ENCODE measurements at places on chromosomes 5 and 9. TPM values are rescaled to one million over a fixed set of nuclear protein-coding genes. Genes with fewer than 3 reads are reported as not detected.
A peak's percentile ranks its signal among the peaks of the same experiment; 100 is the strongest.

- no peaks in the 10 kb centered on the region for H3K36me3 ChIP-seq
- no peak overlapping the region for H3K27ac ChIP-seq
- H3K4me1 ChIP-seq = no peaks in the 10 kb centered on the region
- peak; percentile 35 for DNase-seq
- H3K4me3 ChIP-seq = no peak overlapping the region
- H3K27me3 ChIP-seq = peaks cover 21% of the 10 kb centered on the region
Observed at GRCh38 chr9:93818827-93819472, 136.2 kb downstream of the BARX1 start.

DNA sequence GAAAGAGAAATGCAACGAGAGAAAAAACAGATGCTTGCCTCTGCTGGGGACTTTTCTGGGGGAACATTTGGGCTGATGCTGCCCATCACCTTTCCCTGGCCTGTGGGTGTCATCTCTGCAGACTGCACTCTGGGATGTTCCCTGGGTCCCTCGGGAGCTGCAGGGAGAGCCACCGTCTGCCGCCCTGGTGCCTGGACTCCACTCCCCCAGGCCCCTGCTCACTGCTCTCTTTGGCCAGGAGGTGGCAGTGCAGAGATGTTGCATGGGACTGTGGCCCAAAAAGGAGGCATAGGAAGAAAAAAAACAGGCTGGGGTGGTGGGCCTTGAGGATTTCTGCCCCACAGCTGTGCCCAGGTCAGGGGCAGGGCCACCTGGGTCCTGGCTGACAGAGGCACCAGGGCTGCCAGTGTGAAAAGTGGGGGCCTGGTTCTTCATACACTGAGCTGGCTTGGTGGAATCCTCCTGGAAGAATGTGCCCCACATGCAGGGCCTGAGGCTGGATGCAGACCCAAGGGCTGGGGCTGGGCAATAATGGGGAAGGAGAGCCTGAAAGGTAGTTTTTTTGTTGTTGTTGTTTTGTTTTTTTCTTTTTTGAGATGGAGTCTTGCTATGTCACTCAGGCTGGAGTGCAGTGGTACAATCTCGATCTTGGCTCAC, 353.6 kb downstream of the SLIT3 start:
- H3K27me3 ChIP-seq = no peaks in the 10 kb centered on the region
- H3K36me3 ChIP-seq = no peaks in the 10 kb centered on the region
- H3K27ac ChIP-seq = no peak overlapping the region
- H3K4me1 ChIP-seq = peaks cover 2% of the 10 kb centered on the region
- peak; percentile 46 for DNase-seq

- H3K4me3 ChIP-seq = peak overlapping the region; percentile 64
- H3K27me3 ChIP-seq = peaks cover 23% of the 10 kb centered on the region
- DNase-seq = peak; percentile 68
Observed at GRCh38 chr5:177403102-177403791, 2.8 kb upstream of the PFN3 start.

- H3K36me3 ChIP-seq = no peaks in the 10 kb centered on the region
- H3K27me3 ChIP-seq = no peaks in the 10 kb centered on the region
- no peak for DNase-seq
- H3K27ac ChIP-seq = no peak overlapping the region
Observed at GRCh38 chr5:166370928-166371690, 1920.3 kb upstream of the WWC1 start.

DNA sequence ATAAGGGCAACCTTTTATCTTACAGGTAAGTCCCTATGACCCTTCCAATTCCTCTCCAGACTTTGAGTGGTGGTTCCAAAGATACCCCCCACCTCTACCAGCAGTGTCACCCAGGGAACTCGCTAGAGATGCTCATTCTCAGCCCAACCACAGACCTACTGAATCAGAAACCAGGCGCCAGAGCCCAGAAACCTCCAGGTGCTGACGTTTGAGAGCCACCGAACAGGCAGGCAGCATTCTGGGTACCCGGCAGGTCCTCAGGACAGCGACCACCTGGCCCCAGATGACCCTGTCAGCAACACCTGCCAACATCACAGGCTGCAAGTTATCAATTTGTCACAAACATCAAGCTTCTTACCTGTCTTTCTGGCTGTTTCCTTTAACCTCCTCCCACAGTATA, 19.5 kb downstream of the RAPGEF1 start:
- no peaks in the 10 kb centered on the region for H3K27me3 ChIP-seq
- DNase-seq = peak; percentile 74
- peak overlapping the region; percentile 67 for H3K27ac ChIP-seq

GRCh38 chr9:121185178-121185745, 16.4 kb downstream of the RAB14 start:
- no peaks in the 10 kb centered on the region for H3K27me3 ChIP-seq
- no peak overlapping the region for H3K4me3 ChIP-seq
- H3K4me1 ChIP-seq = peaks cover 55% of the 10 kb centered on the region

GRCh38 chr5:159101685-159102084, 2.0 kb upstream of the EBF1 start:
- H3K4me1 ChIP-seq = peaks cover 33% of the 10 kb centered on the region
- no peak overlapping the region for H3K27ac ChIP-seq
- no peak for DNase-seq
- no peak overlapping the region for H3K4me3 ChIP-seq

GRCh38 chr9:133014696-133015095, 16.1 kb upstream of the GTF3C5 start:
- H3K27ac ChIP-seq = no peak overlapping the region
- DNase-seq = no peak
- H3K4me1 ChIP-seq = no peaks in the 10 kb centered on the region
- H3K4me3 ChIP-seq = no peak overlapping the region

GRCh38 chr9:118674942-118675341, 694.3 kb downstream of the BRINP1 start:
- no peaks in the 10 kb centered on the region for H3K36me3 ChIP-seq
- H3K27me3 ChIP-seq = no peaks in the 10 kb centered on the region
- H3K4me3 ChIP-seq = no peak overlapping the region
- no peaks in the 10 kb centered on the region for H3K4me1 ChIP-seq

- H3K27me3 ChIP-seq = peaks cover 56% of the 10 kb centered on the region
- H3K27ac ChIP-seq = no peak overlapping the region
- peak; percentile 53 for DNase-seq
- H3K4me3 ChIP-seq = no peak overlapping the region
- H3K36me3 ChIP-seq = no peaks in the 10 kb centered on the region
Observed at GRCh38 chr5:135977375-135977928, 22.7 kb upstream of the LECT2 start.

GRCh38 chr5:172075656-172076055, 69.2 kb upstream of the FBXW11 start:
- no peak overlapping the region for H3K4me3 ChIP-seq
- H3K27ac ChIP-seq = no peak overlapping the region
- no peaks in the 10 kb centered on the region for H3K27me3 ChIP-seq
- DNase-seq = no peak
- H3K4me1 ChIP-seq = peaks cover 38% of the 10 kb centered on the region

DNA sequence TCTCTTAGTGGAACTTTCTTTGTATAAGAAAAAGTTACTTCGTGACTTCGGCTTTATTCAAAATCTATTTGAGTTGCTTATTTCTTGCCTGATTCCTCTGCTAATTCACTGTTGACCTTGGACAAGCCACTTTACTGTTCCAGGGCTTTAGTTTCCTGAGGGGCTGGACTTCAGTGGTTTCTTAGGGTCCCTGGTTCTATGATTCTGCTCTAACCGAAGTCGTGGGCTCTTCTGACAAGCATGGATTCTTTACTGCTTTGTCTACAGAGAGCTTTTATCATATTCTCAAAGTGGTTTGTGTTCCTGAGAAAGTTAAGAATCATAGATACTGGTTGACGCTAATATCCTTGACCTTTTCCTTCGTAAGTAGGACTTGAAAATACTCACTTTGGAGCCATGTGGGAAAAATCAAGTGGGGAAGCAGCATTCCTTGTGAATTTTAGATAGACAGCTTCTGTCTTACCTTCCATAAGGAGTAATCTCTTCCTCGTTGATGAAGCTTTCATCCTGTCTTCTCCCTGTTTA, 21.1 kb downstream of the EXOSC2 start:
- DNase-seq = no peak

- H3K4me1 ChIP-seq = no peaks in the 10 kb centered on the region
- H3K36me3 ChIP-seq = no peaks in the 10 kb centered on the region
- no peaks in the 10 kb centered on the region for H3K27me3 ChIP-seq
- H3K4me3 ChIP-seq = no peak overlapping the region
- no peak overlapping the region for H3K27ac ChIP-seq
Observed at GRCh38 chr9:109600142-109600541, 102.0 kb upstream of the PTPN3 start.

- no peak for DNase-seq
- H3K36me3 ChIP-seq = no peaks in the 10 kb centered on the region
- no peak overlapping the region for H3K27ac ChIP-seq
- H3K27me3 ChIP-seq = peaks cover 67% of the 10 kb centered on the region
Observed at GRCh38 chr9:130936285-130937117, 2.5 kb downstream of the FIBCD1 start.

- peaks cover 12% of the 10 kb centered on the region for H3K27me3 ChIP-seq
- H3K4me3 ChIP-seq = no peak overlapping the region
- peaks cover 19% of the 10 kb centered on the region for H3K4me1 ChIP-seq
Observed at GRCh38 chr9:135507104-135508035, 6.9 kb downstream of the MRPS2 start.

DNA sequence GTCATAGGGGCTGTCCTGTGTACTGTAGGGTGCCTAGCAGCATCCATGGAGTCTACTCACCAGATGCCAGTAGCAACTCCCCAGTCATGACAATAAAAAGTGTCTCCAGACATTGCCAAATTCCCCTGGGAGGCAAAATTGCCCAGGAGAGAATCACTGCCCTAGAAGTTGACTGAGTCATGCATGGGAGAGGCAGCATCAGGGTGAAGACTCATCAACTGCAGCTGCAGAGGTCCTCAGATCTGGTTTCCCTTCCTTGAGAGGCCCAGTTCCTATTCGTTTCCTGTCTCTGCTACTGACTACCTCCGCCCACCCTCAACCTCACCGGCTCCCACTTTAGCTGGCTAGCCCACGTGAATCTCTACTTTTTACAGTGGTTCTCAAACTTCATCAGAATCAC, 88.6 kb upstream of the AGXT2 start:
- H3K4me3 ChIP-seq = no peak overlapping the region
- no peak for DNase-seq
- H3K27me3 ChIP-seq = peaks cover 19% of the 10 kb centered on the region
- no peak overlapping the region for H3K27ac ChIP-seq
- no peaks in the 10 kb centered on the region for H3K4me1 ChIP-seq
- no peaks in the 10 kb centered on the region for H3K36me3 ChIP-seq

The SMC2 gene
- total RNA-seq = 60.0 TPM

The SHISAL2B gene
- total RNA-seq = not detected

The IDNK gene
- 6.2 TPM for total RNA-seq

The PTGER4 gene
- total RNA-seq = 50.8 TPM

The CCNI2 gene
- total RNA-seq = 52.5 TPM

The ARL10 gene
- total RNA-seq = 9.0 TPM
